Breast epithelium (tissue), 4 donors: ENCODE measurements at places on chromosomes 5 and 9. TPM values are rescaled to one million over a fixed set of nuclear protein-coding genes. Genes with fewer than 3 reads are reported as not detected.

- H3K4me1 ChIP-seq, result no peaks in the 10 kb centered on the region
- H3K4me3 ChIP-seq, result no peak overlapping the region
- H3K36me3 ChIP-seq, result no peaks in the 10 kb centered on the region
These were observed 157.8 kb downstream of the TLE1 start for GRCh38 chr9:81531511-81531910.

DNA sequence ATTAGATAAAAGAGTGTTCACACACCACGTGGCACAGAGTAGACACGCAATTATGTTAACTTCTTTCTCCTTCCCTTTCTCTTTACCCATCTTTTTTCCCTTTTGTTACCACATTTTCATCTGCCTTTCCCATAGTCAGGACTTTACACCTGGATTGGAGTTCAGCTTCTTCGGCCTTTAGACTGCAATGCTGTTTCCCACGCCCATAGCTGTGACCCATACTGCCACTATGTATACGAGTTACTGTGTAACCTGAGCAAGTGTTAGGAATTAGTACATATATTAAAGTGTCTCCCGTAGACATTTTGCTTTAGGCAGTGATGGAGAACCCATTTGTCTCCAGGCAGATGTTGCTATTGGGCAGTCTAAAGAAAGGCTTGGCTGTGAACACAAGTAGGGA lies 143.6 kb upstream of the SLC28A3 start:
- H3K4me3 ChIP-seq, result no peak overlapping the region
- H3K4me1 ChIP-seq, result no peaks in the 10 kb centered on the region
- H3K36me3 ChIP-seq, result no peaks in the 10 kb centered on the region
- no peak overlapping the region for H3K27ac ChIP-seq

DNA sequence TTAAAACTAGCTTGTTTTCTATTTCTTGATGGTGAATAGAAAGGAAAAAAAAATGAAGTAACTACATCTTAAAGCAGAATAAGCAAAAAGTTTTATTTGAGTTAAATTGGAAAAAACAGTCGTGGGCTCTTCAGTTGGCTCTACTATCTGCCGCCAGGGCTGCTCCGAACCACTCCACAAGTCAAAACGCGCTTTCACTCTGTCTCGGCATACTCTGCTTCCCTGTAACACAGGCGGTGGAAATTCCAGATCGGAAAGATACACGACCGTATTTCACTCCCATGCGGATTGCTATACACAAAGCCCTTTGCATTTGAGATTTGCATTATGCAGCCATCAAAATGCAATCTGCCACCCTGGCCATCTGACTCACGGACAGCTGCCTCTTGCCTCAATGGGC lies 505.6 kb downstream of the IRX1 start:
- DNase-seq, result no peak
- no peaks in the 10 kb centered on the region for H3K27me3 ChIP-seq
- H3K4me1 ChIP-seq, result no peaks in the 10 kb centered on the region
- no peaks in the 10 kb centered on the region for H3K36me3 ChIP-seq

The PCAT7 gene
- not detected for total RNA-seq

The EQTN gene
- total RNA-seq, result not detected

The SHC3 gene
- total RNA-seq, result 6.7 TPM

The ABLIM3 gene
- 61.9 TPM for total RNA-seq
